ENCODE measurements at places on chromosomes 1 and 21.

- no peak for DNase-seq
Measured at GRCh38 chr1:49229555-49229954, 452.9 kb upstream of the BEND5 start.

DNA sequence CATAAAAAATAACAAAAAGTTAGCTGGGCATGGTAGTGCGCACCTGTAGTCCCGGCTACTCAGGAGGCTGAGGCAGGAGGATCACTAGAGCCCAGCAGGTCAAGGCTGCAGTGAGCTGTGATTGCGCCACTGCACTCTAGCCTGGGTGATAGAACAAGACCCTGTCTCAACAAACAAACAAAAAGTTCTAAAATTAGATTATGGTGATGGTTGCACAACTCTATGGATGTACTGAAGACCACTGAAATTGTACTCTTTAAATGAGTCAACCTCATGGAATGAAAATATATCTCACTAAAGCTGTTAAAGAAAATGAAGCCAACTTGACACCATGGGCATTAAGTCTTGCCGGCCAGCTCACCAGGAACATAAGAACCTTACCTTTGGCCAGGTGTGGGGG, 9.1 kb downstream of the MRAP start:
- no peak for DNase-seq

DNA sequence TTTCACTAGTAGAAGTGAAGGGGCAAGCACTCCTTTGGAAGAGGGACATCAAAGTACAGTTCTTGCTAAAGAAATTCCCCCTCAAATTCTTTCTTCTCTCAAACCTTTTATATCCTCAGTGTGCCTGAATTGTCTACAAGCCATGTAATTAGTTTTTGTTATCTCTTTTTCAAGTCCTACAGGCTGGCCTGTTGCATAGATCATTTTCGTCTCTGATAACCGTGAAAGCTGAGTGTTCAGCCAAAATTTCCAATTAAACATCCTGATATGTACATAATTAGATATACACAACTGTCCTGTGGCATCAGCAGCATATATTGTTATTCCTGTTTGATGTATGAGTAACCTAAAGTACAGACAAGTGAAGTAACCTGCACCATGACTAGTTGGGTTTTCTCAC, 375.5 kb upstream of the ST6GALNAC5 start:
- no peak for DNase-seq

- DNase-seq, result no peak
Measured at GRCh38 chr1:211587123-211587522, 8.2 kb upstream of the SLC30A1 start.

DNA sequence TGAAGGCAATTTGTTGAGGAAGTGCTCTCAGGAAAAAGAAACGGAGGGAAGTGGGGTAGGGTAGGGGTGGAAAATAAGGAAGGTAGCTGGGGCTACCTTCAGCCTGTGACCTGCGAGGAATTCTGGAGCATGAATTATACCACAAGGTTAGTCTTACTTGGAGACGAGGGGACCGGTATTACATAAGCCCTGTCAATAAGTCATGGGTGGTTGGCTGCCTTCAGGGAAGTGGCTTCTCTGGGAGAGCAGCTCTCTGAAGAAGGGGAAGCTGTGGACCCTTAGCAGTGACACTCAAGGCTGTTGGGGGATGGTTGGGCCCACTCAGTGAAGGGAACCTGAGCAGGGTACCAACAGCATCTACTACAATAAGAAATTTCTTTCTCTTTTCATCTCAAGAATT, 111.3 kb downstream of the TNFSF18 start:
- no peak for DNase-seq

GRCh38 chr1:34188418-34188817, 11.7 kb downstream of the C1orf94 start:
- DNase-seq, result no peak

Measured in activated T-cell treated with anti-CD3 and anti-CD28 coated beads for 24 hours (primary cell).